ENCODE measurements at places on chromosomes 12 and 14.

DNA sequence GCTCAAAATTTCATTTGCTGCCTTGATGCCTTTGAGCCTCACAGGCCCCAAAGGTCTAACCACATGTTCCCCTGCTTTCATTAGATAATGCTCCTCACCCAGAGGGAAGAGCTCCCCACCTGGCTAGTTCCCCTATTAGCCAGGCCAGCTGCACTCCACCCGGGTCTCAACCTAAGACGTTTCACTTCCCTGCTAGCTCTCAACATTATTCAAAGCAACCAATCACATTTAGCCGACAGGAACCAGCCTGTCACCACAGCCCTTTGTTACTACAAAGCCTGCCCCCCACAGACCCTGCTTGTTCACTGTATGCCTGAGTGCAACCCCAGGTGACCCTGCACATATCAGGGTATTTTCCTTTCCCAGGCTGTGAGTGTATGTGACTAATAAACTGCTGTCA, 78.6 kb downstream of the SLC15A5 start:
- DNase-seq: peak; percentile 5

DNA sequence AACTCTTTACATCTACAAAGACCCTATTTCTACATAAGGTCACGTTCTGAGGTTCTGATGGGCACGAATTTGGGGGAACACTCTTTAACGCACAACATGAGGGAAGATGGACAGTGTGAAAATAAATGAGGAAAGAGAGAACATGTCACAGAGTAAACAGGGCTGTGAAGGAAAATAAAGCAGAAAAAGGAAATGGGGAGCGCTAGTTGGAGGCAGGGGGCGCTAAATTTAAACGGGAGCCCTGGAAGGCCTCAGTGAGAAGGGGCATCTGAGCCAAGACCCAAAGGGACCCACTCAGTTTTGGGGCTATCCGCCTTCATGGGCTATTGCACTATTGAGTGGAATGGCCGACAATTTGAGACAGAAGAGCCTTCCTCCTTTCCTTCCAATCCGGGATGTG, 50.5 kb downstream of the PLXNC1 start:
- no peak for DNase-seq

GRCh38 chr12:47527816-47528215, 178.0 kb downstream of the RPAP3 start:
- no peak for DNase-seq

- no peak for DNase-seq
Measured at GRCh38 chr14:34299360-34299759, 162.7 kb downstream of the SPTSSA start.

- DNase-seq: peak; percentile 58
Measured at GRCh38 chr12:102769323-102769916, 147.6 kb downstream of the PAH start.
